ENCODE measurements at places on chromosomes 6 and 20. TPM values are rescaled to one million over a fixed set of nuclear protein-coding genes. Genes with fewer than 3 reads are reported as not detected.

PRSS35 gene
- total RNA-seq: 3.4 TPM

CCN6 gene
- 3.5 TPM for total RNA-seq

KHDC1 gene
- 6.6 TPM for total RNA-seq

DZANK1 gene
- total RNA-seq: 12.1 TPM

DNA sequence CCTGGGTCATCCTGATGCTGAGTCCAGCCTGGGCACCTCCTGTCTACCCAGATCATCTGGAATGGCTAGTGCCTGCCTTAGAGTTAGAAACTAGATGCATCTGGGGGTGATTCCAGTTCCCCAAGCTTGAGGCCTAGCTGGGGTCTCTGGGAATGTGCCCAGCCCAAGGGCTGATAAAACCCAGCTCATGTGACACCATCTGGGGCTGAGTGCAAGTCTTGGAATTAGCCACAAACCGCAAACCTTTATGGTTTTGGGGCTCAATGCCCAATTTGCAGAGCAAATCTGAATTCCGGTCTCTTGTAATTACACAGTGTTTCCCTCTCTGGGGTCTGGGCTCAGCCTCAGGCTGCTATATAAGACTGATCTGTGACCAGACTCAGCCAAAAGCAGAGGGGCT lies at the start of gene BPIFB4:
Gene BPIFB4 (plus strand): TSS at position 385 of the 400 bp plus-strand sequence. CDS start 1,884 bp downstream, outside the sequence.
- no peak for DNase-seq

STX11 gene
- 9.5 TPM for total RNA-seq

- DNase-seq: peak; percentile 43
These were observed 16.6 kb downstream of the SMOC2 start for GRCh38 chr6:168457653-168457934.

- peak; percentile 37 for DNase-seq
These were observed 1.1 kb downstream of the RNASET2 start for GRCh38 chr6:166955121-166955864.

GRCh38 chr20:45181639-45182038 lies 6.9 kb downstream of the PI3 start:
- no peak for DNase-seq

GRCh38 chr6:99241905-99242534 lies 107.5 kb downstream of the FAXC start:
- peak; percentile 32 for DNase-seq

DEFB119 gene
- 549 TPM for total RNA-seq
